ENCODE measurements at places on chromosomes 16 and 17.

- no peak for DNase-seq
These were observed 328.1 kb downstream of the CA10 start for GRCh38 chr17:51830451-51830850.

GRCh38 chr16:73420676-73421075, 372.7 kb upstream of the ZFHX3 start:
- no peak for DNase-seq

DNA sequence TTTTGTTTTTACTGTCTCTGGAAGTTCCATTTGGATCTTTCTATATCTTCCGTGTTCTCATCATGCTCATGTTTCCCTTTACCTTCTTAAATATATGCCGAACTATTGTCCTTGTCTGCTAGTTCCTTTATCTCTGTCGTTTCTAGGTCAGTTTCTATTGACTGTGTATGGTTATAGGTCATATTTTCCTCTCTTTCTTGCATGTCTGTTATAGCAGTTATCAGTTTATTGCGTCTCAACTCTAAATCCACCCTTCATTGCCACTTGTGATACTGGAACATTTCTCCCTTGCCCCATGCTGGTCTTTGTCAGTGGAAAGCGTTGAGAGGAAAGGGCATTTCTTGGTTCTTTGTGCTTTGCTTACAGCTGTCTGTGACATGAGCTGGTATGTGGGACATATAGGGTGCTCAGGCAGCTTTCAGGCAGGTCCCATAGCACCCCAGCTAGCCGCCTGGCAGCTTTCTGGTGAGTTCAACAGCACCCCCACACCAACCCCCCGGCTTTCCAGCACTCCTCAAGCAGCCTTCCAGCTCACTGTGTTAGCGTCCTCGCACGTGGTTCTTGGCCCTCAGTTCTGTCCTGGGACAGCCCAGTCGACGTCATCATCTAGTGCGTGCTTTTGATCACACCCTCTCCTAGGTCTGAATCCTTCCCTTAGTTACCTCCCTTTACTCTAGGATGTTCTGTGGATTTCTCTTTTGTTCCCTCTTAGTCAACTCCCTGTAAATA, 15.4 kb upstream of the DNASE1 start:
- DNase-seq: no peak

- no peak for DNase-seq
These were observed 63.0 kb upstream of the LRRC37A3 start for GRCh38 chr17:64982139-64982915.

GRCh38 chr17:78959803-78960202, 19.9 kb downstream of the LGALS3BP start:
- DNase-seq: no peak

DNA sequence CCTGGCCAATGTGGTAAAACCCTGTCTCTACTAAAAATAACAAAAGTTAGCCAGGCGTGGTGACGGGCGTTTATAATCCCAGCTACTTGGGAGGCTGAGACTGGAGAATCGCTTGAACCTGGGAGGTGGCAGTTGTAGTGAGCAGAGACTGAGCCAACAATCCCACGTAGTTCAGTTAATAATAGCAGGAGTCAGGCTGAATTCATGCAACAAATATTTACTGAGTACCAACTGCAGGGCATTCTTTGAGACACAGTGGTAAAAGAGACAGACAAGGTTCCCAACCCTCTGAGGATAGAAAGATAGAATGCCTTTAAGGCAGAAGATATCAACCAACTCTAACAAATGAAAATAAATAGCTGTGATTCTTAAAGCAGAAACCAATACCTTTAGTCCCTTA, 39.1 kb downstream of the SPOP start:
- DNase-seq: no peak

- no peak for DNase-seq
These were observed 1427.3 kb downstream of the CDH8 start for GRCh38 chr16:60608971-60609370.

- no peak for DNase-seq
These were observed 34.2 kb downstream of the GJC1 start for GRCh38 chr17:44795928-44796327.

DNA sequence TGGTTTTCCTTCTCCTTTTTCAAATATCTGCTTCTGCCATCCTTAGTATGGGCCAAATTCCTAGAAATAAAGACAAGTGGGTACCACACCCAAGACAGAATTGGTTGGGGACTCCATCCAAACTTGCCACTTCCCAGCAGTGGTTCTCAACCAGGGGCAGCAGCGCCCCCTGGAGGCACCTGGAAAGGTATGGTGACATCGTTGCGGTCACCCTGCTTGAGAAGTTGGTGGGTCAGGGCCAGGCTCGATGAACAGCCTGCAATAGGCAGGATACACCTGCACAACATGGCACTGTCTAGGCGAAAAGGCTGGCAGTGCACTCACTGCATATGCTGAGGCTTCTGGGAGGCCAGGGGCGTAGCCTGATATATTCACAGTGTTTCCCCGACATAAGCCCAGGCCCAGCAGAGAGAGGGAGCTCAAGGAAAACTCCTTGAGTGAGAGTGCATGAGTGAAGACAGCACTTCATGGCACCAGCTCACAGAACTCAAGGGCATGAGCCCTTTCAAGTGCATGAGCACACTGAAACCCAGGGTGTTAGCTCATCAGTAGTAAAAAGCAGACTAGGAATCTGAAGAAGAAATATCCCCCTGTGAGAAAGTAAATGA, 57.7 kb downstream of the CMC2 start:
- DNase-seq: peak; percentile 53

- DNase-seq: no peak
These were observed 561.6 kb upstream of the PSMD7 start for GRCh38 chr16:73735018-73735417.

DNA sequence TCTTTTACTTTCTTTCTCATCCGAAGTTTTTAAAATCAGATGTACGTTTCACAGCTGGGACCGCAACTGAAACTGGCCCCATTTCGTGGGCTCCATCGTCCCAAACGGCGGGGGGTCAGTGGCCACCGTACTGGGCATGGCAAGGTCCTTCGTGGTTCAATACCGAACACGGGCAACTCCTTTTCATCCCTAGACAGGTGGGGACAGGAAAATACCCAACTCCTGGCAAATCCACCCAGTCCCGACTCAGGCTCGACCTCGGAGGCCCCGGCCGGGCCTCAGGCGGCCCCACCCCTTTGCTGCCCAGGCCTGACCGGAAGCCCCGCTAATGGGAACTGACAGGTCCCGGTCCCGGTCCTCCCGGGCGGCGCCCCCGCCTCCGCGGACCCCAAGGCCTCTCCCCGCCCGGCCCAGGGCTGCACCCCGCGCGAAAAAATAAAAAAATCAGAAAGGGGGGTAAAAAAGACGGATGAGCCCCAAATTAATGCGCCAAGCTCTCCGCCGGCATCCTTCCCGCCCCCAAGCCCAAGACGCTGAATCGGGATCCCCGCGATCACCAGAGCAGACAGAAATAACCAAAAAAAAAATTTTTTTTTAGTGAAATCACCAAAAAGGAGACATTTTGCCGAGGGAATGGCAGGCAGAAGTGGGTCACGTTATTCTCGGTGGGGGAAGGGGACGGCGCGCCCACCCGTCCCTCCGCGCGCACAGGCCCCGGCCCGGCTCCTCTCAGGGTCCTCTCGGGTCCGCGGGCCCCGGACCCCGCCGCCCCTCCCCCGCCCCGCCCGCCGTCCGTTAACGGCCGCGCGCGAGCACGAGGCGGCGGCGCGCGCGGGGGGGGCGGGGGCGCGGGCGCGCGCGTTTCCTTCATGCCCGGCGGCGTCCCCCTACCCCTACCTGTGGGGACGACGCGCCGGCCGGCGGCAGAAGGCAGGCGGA, 562 bp downstream of the ZC3H7A start:
- DNase-seq: no peak

DNA sequence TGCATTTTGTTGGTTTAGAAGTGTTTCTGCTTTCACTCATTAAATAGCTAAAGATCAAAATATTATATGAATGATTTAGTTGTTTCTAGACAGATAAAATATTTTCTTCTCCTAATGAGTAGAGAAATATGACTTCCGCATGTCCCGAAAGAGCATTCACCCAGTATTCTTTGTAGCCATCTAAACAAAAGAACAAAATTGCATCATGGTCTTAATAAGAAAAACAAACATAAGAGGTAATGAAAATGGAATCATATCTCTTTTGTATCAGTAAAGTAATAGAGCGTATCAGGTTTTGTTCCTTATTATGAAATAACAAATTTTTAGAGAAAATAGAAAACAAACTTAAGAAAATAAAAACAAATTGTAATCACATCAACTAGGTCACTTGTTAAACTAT, 16.1 kb upstream of the KCNJ2 start:
- no peak for DNase-seq

- peak; percentile 97 for DNase-seq
These were observed at the start of gene P4HB for GRCh38 chr17:81859906-81860755. TSS of gene P4HB (minus strand) at chr17:81860535. CDS start at chr17:81860471, 64 bp downstream.

DNA sequence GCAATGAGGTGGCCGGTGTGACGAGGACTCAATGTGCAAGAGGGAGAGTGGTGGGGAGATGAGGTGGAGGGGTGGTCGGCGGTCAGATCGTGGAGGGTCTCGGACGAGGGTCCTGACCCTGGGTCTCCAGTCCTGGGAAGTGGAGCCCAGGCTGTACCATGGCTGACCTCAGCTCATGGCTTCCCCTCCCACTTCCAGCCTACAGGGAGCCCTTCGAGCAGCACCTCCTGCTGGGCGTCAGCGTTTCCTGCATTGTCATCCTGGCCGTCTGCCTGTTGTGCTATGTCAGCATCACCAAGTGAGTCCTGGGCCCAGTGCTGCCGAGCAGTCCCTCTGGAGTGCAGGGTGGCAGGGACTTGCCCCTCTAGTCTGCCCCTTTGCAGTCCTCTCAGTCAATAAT, 41.8 kb downstream of the IL4R start:
- peak; percentile 44 for DNase-seq

DNA sequence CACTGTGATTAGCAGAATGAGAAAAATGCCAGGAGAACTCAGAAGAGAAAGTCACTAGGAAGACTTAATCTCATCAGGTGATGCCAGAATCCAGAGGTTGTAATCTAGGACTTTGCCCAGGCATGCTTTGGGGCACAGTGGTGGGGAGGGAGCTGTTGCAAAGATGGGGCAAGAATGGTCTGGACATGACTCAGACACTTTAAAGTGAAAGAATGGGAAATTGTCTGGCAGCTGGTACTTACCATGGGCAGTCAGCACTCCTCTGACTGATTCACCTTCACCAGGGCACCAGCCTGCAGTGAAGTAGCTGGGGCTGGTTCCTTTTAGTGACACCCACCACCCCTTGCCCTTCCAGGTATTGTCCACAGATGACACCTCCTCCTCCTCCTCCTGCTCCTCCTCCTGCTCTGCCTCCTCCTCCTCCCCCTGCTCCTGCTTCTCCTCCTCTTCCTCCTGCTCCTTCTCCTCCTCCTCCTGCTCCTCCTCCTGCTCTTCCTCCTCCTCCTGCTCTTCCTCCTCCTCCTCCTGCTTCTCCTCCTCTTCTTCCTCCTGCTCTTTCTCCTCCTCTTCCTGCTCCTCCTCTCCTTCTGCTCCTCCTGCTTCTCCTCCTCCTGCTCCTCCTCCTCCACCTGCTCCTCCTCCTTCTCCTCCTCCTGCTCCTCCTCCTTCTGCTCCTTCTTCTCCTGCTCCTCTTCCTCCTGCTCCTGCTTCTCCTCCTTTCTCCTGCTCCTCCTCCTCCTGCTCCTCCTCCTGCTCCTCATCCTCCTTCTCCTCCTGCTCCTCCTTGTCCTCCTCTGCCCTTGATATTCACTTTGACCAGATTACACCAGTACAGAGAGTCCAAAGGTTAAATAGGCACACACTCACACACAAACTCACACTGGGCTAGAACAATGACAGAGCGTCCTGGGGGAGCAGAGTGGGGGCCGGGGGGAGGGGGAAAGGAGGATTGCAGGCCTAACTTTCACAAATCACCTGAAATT, at the start of gene CHD9NB:
CHD9NB (minus strand) TSS at position 379 of the 983 bp plus-strand sequence. CDS start 8,739 bp downstream, outside the sequence.
- DNase-seq: no peak

- DNase-seq: no peak
These were observed 559 bp upstream of the NXPH3 start for GRCh38 chr17:49574945-49575678.

- no peak for DNase-seq
These were observed 22.7 kb upstream of the PPM1D start for GRCh38 chr17:60577147-60577915.

- DNase-seq: no peak
These were observed 89.3 kb upstream of the NKD1 start for GRCh38 chr16:50458667-50459495.

- DNase-seq: peak; percentile 86
These were observed at the start of gene GINS2 for GRCh38 chr16:85688586-85689284. TSS of gene GINS2 (minus strand) at chr16:85688954. CDS start at chr16:85688898, 56 bp downstream.

DNA sequence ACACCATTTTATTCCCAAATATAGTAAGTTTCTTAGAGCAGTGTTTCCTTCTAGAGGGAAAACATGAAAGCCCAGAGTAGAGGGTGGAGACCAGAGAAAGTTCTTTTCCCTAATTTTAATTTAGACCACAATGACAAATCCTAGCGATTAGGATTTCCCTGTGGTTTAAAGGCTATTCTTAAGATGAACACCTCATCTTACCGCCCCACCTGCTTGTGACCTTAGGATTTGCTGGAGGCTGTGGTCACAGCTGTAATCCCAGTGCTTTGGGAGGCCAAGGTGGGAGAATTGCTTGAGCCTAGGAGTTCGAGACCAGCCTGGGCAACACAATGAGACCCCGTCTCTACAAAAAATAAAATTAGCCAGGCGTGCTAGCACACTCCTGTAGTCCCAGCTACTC, 51.1 kb downstream of the GPRC5B start:
- no peak for DNase-seq

- no peak for DNase-seq
These were observed 85.4 kb downstream of the TBC1D16 start for GRCh38 chr17:79950306-79950705.

DNA sequence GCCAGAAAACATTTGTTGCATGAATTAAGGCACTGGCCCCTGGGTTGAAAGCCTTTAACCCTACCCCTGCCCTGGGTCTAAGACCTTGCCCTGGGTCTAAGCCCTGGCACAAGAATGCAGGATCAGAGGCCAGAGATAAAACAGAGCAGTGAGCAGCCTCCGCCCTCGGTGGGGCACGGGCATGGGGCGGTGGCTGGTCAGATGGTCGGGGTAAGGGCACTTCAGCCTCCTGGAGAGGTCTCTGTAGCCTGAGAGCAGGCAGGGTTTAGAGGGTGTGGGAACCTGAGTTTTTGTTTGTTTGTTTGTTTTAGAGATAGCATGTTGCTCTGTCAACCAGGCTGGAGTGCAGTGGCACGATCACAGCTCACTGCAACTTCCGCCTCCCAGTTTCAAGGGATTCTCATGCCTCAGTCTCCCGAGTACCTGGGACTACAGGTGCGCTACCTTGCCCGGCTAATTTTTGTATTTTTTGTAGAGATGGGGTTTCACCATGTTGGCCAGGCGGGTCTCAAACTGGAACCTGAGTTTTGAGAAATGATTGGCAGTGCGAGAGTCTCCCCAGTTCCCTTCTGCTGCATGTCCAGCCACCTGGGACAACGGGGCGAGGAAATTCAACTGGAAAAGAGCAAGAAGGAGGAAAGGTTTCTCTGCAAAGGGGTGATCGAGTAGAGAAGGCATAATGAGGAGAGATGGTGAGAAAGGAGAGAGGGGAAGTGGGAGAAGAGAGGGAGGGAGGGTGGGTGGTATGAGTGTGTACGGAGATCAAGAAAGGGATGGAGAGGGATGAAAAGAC, 27.7 kb downstream of the TNS4 start:
- no peak for DNase-seq

- no peak for DNase-seq
These were observed 4.5 kb downstream of the ADAD2 start for GRCh38 chr16:84195201-84196093.

Measured in stimulated activated CD4-positive, alpha-beta T cell treated with anti-CD3 and anti-CD28 coated beads, Interleukin-15, amount 100 ng/mL, for 48 hours (primary cell).